Kidney (tissue), 22 donors: ENCODE measurements at places on chromosomes 6 and 20.
A peak's percentile ranks its signal among the peaks of the same experiment; 100 is the strongest.

DNA sequence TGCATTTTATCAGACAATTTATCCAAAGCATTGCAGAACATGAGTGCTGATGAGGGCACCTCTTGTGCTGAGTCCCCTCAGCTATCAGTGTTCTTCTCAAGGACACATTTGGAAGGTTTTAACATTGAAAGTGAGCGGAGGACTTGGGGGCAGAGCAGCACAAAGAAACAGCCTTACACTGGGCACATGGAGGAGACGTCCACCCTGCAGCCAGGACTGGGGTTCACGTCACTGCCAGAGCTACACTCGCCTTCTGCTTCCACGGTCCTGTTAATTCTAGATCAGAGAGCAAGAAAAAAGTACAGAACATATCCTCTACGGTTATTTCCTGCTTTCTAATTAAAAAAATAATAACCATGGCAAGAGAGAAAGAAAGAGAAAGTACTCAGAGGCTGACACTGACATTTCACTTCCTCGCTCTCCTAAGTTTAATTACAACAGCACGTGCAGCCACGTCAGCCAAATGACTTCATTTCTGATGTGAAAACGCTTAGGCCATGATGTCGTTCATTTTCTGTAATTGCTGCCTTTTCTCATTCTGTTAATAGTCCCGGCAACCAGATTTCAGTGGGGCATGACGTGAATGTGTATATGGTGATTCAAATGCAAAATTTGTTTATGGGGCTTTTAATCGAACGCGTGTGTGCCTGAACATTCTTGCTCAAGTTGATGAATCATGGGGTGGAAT lies 5.1 kb downstream of the PRND start:
- DNase-seq, result peak; percentile 38

DNA sequence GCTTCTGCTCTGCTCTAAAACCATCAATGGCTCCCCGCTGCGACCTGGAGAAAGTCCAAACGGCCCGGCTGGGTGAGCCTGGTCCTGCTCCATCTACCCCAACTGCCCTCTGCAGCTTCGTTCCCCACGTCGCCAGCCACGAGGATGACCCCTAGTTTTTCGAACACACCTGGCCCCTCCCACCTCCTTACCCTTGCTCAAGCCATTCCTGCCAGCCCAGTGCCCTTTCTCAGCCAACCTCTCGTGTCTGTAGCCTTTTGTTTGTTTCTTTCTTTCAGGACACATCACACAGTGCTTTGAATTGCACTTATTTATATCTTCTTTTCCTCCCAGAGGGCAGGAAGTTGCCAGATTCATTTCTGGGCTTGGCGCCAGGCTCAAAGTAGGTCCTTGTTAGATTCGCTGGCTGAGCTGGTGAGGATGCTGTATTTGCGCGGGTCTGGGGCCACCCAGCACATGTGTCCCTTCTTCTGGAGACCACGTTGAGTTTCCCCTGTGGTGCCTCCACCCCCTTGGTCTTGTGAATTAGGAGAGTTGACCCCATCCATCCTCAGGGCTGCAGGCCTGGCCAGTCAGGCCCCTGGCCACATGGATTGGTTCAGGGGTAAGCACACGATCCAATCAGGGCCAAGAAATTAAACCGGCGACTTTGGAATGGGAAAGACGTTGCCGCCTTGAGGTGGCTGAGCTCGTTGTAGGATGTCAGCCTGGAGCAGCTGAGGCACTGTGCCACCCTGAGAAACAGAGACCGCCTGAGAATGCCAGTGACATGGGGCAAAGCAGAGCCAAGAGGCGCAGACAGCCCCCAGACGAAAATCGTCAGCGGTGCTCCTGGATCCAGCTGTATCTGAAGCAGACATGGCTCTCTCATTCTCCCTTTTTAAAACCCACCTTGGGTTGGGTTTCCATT lies 156.0 kb downstream of the CEBPB start:
- DNase-seq, result peak; percentile 93

DNA sequence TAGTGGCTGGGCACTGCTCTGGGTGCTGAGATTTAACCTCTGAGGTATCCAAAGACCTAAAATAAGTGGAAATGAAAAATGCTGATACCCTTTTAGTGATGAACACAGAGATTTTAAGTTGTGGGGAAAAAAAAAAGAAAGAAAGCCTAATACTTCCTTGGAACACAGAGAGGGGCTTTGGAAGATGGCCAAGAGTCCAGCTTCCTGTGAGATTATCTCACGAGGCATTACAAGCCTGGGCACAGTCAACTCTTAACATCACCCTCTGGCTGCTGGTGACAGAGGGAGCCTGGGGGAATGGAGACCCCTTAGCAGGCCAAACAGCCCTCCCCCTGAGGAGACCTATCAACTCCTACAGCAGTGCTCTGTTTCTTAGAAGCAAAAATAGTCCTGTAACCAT lies 19.7 kb downstream of the BTN2A1 start:
- DNase-seq, result peak; percentile 28

DNA sequence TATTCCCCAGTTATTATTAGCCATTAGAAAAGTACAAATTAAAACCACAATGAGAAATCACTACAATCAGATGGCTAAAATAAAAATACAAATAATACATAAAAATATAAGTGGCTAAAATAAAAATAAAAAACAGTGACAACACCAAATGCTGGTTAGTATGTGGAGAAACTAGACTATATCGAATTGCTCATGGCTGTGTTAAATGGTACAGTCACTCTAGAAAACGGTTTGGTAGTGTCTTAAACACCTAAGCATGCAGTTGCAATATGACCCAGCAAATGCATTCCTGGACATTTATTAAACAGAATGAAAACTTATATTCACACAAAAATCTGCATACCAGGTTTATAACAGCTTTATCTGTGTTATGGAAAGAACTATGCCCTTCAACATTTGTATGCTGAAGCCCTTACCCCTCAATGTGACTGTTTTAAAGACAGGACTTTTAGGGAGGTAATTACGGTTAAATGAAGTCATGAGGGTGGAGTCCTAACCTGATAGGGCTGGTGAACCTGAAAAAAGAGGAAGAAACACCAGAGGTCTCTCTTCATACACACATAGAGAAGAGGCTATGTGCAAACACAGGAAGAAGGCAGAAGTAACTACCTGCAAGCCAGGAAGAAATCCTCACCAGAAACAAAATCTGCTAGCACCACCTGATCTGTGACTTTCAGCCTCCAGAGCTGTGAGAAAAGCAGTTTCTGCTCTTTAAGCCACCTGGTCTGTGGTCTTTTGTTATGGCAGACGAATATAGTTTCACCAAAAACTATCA lies 84.9 kb downstream of the ASCC3 start:
- no peak for DNase-seq

GRCh38 chr6:142376800-142377496 lies 75.1 kb downstream of the ADGRG6 start:
- DNase-seq, result no peak

DNA sequence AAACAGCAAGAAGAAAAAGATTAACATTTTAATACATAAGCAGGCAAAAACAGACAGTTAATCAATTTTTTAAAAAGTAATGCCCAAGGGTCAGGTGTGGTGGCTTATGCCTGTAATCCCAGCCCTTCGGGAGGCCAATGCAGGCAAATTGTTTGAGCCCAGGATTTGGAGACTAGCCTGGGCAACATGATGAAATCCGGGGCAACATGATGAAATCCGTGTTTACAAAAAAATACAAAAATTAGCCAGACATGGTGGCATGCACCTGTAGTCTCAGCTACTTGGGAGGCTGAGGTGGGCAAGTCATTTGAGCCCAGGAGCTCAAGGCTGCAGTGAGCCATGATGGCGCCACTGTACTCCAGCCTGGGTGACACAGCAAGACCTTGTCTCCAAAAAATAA lies 94.1 kb upstream of the DST start:
- no peak for DNase-seq

GRCh38 chr6:38459291-38459690 lies 180.4 kb downstream of the BTBD9 start:
- no peak for DNase-seq

GRCh38 chr20:48930035-48930434 lies 8.5 kb downstream of the ARFGEF2 start:
- DNase-seq, result no peak

DNA sequence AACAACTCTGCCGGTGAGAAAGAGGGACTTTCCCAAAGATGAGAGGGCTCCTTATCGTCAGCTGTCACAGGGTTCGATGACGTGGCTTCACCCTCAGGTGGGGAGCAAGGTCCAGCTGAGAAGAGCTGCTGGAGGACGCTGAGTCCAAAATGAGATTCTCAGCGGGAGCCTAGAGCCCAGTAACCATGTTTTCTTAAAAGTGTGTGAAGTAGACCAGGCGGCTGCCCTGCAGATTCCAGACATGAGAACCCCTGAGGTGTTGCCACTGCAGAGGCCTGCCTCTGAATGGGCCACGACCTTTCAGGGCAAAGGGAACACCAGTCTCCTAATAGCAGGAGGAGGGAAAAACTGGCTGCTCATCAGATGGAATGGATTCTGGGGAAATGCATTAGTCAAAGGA lies 375.1 kb downstream of the BTBD9 start:
- DNase-seq, result no peak

DNA sequence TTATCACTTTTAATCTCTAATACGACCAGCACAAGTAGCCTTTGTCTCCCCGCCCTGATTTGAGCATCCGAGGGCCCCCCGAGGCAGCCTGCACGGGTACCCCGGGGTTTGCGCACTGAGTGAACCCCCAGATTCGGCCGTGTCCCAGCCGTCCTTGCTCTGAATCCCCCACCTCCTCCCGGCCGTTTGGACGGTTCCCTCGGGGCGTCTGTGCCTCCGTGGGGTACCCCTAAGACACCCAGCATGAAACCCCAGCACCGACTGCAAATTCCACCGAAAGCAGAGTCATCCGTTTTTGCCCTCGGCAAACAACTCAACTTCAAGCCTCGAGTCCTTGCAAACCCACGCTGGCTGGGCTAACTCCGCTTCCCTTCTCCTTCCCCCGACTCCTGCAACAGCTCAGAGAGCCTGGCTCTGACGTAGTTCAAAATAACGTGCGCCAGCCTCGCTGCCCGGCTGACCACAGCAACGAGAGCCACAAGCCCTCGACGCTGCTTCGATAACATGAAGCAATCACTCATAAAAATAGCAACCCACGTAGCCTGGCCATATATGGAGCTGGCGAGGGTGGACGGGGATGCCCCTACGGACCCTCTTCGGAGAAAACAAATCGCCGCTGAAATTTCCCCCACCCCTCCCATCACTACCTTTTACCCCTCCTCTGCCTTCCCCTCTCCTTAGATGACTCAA lies 764 bp upstream of the SNAP25 start:
- peak; percentile 81 for DNase-seq

- DNase-seq, result no peak
Measured at GRCh38 chr6:33175436-33176069, 16.7 kb downstream of the COL11A2 start.

- no peak for DNase-seq
Measured at GRCh38 chr6:21377356-21377755, 216.2 kb upstream of the SOX4 start.

DNA sequence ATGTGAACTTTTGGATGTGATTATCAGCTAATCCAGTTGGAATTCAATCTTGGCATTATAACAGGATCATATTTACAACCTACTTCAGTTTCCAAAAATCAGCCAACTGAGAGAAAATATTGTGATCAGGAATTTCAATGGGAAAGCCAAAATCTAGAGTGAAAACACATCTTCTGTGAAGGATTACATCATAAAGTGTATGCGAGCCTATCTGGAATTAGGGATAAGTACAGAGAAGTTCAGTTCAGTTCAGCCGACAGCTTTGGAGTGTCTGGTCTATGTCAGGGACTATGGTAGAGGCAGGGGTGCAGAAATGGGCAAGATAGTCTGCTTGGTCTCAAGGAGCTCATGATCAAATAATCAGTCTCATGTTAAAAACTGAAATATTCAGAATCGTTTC lies 12.3 kb upstream of the PRIM2 start:
- no peak for DNase-seq

GRCh38 chr6:163288066-163288465 lies 126.5 kb upstream of the QKI start:
- DNase-seq, result no peak

GRCh38 chr6:62042429-62042828 lies 243.6 kb downstream of the KHDRBS2 start:
- no peak for DNase-seq

DNA sequence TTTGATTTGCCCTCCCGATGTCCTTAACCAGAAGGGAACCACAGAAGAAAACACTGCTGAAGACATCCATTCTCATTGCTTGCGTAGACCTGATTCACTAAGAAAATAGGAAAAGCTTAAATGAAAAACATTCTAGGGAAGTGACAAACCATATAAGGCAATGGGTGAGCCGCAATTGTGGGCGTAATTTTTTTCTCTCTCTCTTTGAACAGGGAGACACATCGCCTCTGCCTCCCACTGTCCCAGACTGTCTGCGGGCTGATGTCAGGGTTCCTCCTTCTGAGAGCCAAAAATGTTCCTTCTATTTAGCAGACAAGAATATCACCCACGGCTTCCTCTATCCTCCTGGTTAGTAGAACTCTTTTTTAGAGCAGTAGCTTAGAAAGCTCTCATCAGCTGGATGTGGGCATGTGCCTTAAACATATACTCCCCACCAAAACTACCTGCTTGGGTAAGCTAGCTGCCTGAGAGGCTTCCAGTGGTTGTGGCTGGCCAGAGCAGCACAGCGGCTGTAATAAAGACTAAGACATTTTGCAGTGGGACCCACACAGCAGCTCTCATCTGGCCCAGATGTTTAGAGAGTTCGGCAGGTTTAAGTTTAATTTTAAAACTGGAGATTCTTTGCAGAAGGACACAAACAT lies 22.7 kb upstream of the CTAGE9 start:
- DNase-seq, result no peak

- DNase-seq, result no peak
Measured at GRCh38 chr6:2918936-2919335, 15.8 kb upstream of the SERPINB9 start.

- peak; percentile 2 for DNase-seq
Measured at GRCh38 chr20:37365760-37366638, 20.1 kb downstream of the SRC start.

- no peak for DNase-seq
Measured at GRCh38 chr6:52020945-52021570, 66.4 kb downstream of the PKHD1 start.

- no peak for DNase-seq
Measured at GRCh38 chr6:125175466-125176048, 22.0 kb downstream of the TPD52L1 start.

GRCh38 chr6:12385316-12385715 lies 95.2 kb downstream of the EDN1 start:
- no peak for DNase-seq

DNA sequence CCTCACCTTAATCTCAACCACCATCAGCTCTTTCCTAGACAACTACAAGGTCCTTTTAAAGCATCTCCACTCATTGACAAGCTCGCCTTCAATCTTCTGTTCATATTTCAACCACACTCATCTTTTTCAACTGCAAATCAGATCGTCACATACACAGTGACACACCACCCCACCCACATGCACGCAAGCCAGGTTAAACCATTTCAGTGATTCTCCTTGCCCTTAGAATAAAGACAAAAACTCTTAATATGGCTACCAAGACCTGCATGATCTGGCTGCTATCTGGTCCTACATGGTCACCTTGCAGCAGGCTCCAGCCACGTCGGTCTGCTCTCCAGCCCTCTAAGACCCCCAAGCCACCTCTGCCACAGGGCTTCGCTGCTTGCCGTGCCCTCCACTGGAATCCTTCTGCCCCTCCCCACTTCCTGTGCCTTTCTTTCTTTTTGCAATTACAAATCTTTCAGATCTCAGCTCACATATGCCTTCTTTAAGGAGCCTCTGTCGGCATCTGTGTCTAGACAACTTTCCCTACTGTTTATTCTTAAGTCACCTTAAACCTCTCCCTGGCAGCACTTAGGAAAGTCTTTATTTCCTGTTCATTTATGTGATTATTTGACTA lies 507.3 kb upstream of the ARID1B start:
- DNase-seq, result no peak

GRCh38 chr20:9660236-9660868 lies 146.0 kb downstream of the LAMP5 start:
- peak; percentile 71 for DNase-seq
